ENCODE measurements at places on chromosomes 2 and 18.
A peak's percentile ranks its signal among the peaks of the same experiment; 100 is the strongest.

DNA sequence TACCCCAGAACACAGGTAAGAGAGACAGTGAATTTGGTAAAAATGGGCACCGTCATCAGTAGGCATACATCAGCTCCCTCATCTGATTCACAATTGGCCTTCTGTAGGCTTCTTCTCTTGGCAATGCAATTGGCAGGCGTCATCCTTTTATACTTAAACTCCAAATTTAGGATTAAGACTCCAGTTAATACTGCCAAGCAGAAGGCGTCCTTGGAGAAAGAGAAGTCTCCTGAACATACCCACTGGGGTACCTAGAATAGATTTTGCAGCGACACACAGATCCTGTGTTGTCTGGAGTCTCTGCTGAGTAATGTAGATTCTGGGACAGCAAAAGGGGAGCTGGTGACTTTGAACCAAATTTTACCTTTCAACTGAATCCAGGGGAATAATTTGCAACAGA lies 592 bp upstream of the METAP1D start:
- no peak for DNase-seq

DNA sequence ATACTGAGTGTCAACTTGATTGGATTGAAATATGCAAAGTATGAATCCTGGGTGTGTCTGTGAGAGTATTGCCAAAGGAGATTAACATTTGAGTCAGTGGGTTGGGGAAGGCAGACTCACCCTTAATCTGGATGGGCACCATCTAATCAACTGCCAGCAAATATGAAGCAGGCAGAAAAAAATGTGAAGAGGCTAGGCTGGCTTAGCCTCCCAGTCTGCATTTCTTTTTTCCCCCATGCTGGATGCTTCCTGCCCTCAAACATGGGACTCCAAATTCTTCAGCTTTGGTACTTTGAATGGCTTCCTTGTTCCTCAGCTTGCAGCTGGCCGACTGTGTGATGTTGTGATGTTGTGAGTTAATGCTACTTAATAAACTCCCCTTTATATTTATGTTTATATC lies 577.4 kb downstream of the CPS1 start:
- no peak for DNase-seq

DNA sequence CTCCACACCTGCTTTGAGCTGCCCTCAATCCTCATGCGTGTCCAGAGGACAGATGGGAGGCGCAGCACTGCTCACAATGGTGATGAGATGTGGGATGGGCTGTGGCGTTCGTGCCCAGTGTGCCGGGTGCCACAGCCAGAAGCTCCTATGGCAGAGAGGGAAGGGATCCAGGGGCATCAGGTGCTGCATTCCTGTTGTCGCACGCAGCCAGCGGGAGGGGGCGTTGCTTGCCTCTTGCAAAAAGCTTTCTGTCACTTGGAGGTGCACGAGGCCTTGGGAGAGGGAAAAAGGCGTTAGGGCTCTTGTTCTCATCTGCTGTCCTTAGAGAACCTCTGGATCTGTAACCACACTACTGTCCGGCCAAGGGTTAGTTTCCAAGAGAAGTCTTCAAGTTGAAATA lies 29.2 kb upstream of the ALLC start:
- DNase-seq, result no peak

DNA sequence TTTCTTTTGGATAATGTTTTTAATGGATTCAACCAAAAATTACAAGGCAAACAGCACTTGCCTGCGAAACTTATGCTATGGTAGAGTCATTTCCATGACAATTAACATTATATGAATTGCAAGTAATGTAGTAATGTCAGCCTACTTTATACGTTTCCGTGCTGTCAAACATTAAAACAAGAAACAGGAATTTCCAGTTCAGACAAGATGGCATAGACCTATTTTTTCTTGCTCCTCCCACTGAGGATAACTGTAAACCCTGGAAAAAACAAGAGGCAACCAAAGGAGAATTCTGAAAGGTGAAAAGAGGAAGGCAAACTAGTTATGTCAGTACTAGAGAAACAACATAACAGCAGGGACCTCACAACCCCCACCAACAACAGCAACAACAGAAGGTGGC lies 170.7 kb downstream of the DIS3L2 start:
- no peak for DNase-seq

DNA sequence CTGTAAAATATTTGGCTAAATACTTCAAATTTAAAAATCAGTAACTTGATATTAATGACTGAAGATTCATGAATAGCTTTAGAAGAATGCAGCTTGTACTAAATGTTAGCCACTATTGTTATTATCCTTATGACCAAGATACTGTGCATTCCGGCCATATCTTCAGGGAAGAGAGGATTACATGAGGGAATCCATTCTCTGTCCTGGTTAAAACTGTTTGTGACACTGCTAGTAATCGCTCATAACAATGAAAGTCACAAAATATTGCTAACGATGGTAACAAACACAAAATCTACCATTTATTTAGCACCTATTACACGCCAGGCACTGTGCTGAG lies 217.7 kb downstream of the PRKCE start:
- DNase-seq, result no peak

DNA sequence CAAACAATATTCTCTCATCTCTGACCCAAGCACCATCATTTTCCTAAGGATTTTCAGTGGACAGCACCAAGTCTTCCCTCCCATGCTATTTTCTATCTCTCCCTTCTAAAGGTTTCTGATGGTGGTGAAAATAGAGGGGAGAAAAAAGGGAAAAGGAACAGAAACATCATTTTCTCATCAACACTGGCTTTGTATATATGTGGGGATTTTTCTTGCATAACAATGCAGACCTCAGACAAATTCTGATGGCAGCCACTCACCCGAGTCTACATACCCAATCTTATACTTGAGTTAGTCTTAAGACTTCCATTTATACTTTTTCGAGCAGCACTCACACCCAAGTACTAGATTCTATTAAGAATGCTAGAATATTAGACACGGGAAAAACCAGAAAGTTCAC lies 95.8 kb downstream of the TMEM163 start:
- no peak for DNase-seq

DNA sequence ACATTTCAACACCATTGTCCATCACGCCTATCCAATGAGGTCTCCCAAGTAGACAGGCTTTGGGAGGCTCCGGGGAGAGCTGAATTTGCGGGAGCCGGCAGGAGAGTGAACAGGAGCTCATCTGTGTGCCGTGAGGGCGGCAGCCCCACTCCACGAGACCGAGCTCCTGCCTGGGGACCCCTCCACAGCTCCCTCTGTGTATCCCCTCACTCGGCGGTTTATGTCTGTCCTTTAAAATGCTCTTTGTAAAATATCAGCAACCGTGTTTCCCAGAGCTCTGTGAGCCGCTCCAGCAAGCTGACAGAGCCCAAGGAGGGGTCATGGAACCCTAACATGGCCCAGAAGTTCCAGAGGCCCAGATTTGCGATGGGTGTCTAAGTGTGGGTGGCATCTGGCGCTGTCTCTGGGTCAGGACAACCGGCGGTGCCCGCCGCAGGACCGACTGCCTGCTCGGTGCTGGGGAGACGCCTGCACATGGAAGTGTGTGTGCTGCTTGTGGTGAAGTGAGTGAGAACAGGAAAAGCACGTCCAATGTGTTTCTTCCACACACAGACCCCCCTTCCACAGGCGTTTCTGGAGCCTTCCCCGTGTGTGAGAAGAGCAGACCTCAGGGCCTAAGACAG lies 34.8 kb downstream of the SLC66A2 start:
- no peak for DNase-seq

DNA sequence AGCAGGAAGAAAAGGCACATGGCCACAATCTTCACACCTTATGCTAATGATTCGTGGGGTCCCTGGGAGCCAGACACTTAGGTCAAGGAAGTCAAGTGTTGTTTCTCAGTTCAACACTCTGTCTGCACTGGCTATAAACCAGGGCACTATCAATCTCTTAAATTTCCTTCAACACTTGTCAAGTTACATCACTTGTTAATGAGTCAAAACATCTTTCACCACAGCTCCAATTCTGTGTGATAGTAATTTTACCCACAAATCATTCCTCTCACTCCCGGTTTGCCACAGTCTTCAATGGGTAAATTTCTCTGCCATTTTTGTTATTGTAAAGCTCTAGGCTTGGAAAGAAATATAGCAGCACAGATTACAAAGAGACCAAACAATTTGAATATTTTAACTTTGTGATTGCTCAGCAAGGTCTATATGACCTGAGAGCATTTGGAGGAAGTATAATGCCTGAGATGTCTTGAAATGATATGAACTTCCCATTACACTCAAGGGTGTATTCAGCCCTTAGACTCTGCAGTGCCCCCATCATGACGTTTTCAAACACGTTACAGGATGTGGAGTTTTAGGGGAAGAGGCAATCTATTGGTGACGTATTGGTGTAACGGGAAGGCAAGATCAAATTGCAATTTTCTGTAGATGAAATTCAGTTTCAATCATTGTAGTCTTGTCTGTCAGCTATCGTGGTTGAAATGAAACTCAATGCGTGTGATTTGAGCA lies 78.7 kb downstream of the ICOS start:
- DNase-seq, result no peak

GRCh38 chr2:8790739-8791162 lies 46.7 kb downstream of the KIDINS220 start:
- no peak for DNase-seq

- no peak for DNase-seq
Measured at GRCh38 chr18:37006742-37007141, 177.8 kb downstream of the KIAA1328 start.

- no peak for DNase-seq
Measured at GRCh38 chr2:236970656-236971010, 115.1 kb upstream of the COPS8 start.

DNA sequence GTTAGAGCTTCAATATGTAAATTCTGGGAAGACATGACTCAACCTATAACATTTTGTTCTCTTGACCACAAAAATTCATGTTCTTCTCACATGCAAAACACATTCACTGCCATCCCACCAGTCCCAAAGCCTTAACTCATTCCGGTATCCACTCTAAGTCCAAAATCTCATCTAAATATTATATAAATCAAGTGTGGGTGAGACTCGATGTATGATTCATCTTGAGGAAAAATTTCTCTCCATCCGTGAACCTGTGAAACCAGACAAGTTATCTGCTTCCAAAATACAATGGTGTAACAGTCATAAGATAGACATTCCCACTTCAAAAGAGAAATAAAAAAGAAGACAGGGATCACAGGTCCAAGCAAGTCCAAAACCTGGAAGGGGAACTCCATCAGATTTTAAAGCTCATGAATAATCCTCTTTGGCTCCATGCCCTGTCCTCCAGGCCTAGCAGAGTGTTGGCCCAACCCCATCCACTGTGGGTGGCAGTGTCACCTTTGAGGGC lies 101.3 kb downstream of the RAD51AP2 start:
- peak; percentile 96 for DNase-seq

- DNase-seq, result no peak
Measured at GRCh38 chr18:10164271-10165071, 250.7 kb downstream of the VAPA start.

DNA sequence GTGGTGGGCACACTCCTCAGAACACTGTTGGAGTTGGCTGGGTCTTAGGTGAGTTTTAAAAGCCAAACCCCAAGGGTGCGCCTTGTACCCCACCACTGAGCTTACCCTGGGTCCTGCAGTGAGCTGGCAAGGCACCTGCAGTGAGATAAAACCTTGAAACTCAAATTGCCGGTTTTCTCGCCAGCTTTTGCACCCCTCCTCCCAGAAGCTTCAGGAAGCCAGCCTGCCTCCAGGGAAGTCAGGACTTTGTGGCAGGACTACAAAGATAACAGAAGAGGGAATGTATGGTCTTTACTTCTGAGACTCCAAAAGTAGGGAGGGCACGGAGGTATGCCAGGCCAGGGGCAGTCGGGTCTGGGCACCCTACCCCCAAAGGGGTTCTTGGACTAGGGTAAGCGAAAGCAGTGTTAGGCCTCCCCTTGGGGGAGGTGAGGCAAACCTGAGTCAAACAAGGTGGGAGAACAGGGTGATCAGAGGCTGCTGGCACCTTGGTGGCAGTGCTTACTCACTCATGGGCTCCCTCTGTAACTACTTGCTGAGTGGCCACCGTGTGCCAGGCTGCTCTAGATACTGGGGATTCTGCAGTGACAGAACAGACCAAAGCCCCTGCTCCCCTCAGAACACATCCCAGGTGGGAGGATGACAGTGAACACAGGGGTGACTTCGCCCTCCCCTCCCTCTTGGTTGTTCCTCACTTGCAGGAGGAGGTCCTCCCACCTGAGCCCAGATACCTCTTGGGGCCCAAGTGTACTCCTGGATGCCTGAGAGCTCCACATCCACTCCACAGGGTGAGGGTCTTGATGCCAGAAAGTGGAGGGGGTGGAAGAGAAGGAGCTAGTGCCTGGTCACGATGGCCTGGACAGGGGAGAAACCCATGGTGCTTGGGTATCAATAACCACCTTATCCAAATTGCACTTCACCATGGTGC lies 69.3 kb upstream of the RGPD5 start:
- no peak for DNase-seq

GRCh38 chr18:22169889-22170420 lies 566 bp downstream of the GATA6 start:
- no peak for DNase-seq

GRCh38 chr2:78201064-78201575 lies 678.9 kb upstream of the LRRTM4 start:
- DNase-seq, result no peak

- peak; percentile 57 for DNase-seq
Measured at GRCh38 chr18:32308493-32309120, 118.8 kb downstream of the MEP1B start.

DNA sequence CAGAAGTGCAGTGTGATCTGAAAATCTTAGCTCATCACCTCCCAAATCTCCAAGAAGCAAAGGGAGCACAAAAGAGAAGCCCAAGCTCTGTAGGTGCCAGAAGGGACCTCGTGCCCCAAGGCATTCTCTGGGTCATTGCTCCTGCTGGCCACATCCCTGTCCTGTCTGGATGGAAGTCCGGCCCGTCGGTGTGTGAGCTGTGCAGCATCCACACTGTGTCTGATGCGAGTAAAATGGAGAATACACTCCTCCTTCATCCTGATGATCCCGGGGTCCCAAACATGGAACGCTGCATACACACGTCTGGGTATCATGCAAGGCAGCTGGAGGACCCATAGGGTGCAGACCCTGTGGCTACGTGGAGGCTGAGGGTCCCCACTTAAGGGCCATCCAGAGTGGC lies 851.4 kb downstream of the GALR1 start:
- no peak for DNase-seq

DNA sequence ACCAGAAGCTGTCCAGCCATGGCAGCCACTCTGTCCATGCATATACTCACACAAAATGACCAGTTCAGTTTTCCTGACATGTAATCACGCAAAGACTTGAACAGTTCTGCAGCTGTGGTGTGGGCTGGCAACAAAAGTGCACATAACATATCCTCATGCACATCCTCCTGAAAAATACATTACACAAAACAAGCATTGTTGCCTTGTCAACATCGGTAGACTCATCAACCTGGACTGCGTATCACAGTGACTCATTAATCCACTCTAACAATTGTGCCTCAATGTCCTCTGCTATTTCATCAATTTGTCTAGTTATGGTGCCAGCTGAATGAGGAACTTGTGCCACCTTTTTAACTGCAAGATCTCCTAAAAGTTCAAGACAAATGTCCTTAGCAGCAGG lies 19.5 kb downstream of the RBKS start:
- DNase-seq, result no peak

DNA sequence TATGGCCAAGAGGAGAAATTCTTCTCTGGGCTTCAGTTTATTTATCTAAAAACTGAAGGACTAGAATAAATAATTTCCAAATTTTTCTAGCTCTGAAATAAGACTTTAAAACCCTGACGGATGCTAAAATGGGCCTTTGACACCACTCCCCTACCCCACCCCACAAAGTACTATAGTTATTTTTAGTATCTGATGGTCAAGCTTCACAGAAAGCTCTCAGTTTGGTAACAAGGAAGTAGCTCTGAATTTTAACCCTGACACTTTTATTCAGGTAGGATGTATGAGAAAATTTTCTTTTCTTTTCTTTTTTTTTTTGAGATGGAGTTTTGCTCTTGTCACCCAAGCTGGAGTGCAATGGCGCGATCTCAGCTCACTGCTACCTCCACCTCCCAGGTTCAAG lies 2.4 kb downstream of the RBKS start:
- no peak for DNase-seq

- DNase-seq, result no peak
Measured at GRCh38 chr2:16693854-16694253, 28.2 kb upstream of the CYRIA start.
